H9 (cell line): ENCODE measurements at places on chromosomes 7 and 10.

- DNase-seq, result no peak
Observed at GRCh38 chr7:69177941-69178494, 420.3 kb upstream of the AUTS2 start.

DNA sequence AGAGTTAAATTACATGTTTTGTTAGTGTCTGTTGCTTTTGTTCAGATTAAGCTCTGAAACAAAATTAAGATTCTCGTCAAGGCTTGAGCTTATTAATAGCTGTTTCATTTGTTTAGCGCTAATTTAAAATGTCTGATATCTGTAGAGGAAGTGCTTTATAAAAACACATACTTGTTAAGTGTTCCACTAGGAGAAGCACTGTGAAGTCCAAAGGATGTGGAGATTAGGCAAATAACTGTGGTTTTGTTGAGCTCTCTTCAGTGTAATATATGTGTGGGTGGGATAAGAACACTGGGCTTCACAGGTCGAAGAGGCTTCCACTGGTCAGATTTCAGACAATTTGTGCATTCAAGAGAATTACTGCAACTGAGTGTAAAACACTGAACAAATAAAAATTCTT lies 242.0 kb downstream of the AUTS2 start:
- no peak for DNase-seq

GRCh38 chr7:100641463-100641859 lies at the start of gene TFR2:
TFR2 (minus strand) TSS chr7:100641552; CDS start chr7:100641509, 43 bp downstream.
- no peak for DNase-seq

DNA sequence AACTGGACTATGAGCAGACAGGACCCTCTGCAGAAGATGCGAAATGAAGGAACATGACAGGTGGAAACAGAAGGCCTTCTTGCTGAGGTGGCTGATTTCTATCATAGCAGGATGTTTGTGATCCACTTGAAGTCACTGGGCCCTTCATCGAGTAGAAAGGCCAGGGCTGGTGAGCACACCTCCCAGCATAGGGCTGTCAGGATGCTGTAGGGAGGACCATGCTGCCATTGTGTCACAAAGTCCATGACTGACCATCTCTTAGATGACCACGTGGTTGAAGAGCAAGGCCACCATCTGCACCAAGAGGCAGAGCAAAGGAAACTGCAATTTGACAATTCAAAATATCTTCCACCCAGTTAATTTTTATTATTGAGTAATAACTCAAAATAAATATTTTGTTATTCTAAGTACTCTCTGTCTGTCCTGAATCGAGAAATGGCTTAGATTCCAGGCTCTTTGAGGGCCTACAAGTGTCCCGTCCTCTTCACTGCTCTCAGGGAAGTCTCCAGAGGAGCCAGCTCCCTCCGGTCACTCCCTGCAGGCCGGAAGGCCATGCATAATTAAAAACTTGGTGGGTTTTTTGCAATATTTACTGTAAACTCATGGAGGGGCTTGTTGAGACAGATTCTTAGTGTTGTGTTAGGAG lies 249.3 kb upstream of the ZMIZ1 start:
- DNase-seq, result no peak

- no peak for DNase-seq
Observed at GRCh38 chr7:116873619-116874018, 11.2 kb downstream of the CAPZA2 start.

GRCh38 chr10:61929555-61929954 lies 28.1 kb downstream of the ARID5B start:
- no peak for DNase-seq
